ENCODE measurements at places on chromosomes 1 and 21.
A peak's percentile ranks its signal among the peaks of the same experiment; 100 is the strongest.

DNA sequence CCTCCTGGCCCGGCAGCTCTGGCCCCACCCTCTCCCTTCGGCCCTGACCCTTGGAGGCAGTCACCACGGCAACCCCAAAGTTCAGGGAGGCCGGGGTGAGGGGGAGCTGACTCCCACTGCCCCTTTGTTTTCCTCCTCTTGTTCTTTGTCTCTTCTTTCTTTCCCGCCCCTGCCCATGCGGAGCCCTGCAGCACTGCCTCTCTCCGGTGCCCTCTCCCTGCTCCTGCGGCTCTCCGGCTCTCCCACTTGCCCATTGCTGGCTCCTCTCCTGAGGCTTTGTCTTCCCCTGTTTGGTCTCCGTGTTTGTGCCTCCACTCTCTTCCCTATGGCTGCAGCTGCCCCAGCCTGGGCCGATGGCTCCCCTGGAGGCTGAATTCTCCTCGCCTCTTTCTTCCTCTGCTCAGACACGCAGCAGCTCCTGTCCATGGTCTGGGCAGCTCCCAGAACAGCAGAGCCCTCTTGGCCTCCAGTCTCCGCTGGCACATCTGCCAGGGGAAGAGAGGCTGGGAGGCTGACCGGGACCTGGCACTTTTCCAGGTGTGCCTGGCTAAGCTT is 5.8 kb downstream of the CELSR2 start:
- DNase-seq: no peak

DNA sequence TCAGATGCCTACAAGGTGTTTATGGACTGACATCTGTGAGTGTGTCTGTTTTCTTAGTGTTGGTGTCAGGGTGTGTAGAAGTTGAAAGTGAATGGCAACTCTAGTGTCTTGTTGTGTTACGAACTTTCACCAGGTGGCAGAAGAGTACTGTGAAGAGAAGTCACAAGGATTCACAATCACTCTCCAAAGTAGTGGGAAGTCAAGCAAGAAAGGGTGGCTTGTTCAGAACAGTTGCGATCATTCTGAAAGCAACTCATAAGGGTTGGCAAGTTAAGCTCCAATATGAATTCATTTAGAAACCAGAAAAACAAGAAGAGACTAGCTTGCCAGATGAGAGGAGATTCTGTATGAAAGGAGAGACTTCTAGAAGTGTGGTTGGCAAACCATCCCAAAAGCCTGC is 86.1 kb downstream of the FASLG start:
- peak; percentile 28 for DNase-seq

DNA sequence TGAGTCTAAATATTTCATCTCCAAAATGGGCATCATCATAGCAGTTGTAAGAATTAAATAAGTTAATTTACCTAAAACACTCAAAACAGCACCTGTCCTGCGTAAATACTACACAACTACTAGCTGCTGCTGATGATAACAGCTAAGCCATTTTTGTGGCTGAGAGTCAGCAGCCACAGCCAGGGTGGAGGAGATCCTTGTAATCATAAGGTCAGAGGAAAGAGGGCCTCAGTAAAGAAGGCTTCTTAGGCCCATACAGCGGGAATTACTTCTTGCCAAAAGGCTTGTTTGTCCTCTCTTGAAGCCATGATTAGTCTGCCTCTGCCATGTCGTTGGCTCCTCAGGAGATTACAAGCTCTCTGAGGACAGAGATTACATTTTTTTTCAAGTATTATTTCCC is 245.0 kb downstream of the FGGY start:
- DNase-seq: no peak

- DNase-seq: no peak
These were observed 138.3 kb upstream of the GALNT2 start for GRCh38 chr1:229928767-229929166.

GRCh38 chr1:84691122-84691783 is 992 bp upstream of the SSX2IP start:
- no peak for DNase-seq

DNA sequence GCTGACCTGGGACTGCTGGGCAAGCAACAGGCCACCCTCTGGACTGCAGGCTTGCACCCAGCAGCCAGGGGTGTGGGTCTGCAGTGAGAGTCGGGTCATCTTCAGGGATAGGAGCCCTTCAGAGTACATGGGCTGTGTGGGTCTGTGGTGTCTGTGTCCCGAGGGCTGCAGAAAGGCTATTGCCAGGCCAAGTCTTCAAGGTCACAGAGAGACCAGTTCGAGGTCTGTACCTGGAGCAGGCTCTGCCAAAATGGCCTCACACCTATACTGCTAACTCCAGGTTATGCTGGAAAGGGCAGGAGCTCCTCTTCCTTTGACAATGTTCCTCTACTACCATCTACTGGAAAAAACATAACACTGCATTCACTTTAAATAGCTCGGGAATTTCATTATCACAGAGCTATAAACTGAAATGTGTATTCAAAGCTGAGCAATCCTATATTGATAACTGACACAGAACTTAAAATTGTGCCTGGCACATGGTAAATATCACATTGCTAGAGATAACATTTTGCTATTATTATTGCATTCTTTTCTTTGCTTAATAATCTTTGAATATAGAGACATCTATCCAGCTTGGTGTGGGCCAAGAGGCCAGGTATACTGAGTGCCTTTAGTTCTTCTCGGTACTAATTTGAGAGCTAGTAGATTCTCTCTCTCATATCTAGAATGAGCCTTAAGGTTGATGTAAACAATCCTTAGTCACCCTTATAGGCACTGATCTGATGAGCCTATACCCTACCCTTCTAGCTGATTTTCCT is 6.9 kb upstream of the DNAH14 start:
- DNase-seq: peak; percentile 10

DNA sequence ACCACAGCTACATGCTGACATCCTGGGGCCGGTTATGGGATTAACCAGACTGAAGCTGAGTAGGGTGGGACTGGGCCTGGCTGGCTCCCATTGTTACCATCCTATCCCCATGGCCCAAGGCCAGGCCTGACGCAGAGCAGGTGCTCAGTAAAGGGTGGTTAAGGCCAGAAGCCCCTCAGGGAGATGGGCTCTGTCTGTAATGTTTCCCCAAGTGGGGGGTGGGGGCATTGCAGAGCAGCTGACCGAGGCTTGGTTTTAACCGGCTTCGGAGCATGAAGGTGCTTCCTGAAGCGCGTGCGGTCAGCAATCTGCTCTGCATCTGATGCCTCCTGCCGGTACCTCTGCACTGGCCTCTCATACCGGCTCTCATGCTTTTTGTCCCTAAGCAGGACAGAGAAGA is 83.4 kb upstream of the ACTL8 start:
- no peak for DNase-seq
